ENCODE measurements at places on chromosomes 5 and 9.

GRCh38 chr9:89649039-89649691 lies 44.4 kb downstream of the GADD45G start:
- DNase-seq: no peak

DNA sequence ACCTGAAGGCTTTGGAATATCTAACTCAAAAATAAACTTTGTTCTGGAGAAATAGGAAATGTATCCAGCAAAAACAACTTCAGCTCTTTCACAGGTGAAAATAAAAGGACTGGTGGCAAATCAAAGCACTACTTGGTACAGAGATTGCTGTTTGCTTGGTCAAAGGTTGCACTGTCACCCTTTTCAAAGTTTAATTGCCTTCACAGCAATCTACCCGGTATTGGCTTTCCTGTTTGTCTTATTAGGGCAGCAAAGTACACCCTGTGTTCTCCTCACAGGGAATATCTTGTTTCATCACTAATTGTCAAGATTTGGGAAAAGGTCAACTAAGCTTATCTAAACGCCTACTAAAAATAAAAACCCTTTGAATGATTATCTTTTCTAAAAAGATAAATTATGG lies 214.1 kb upstream of the ADCY2 start:
- no peak for DNase-seq

GRCh38 chr5:151911011-151911410 lies 13.6 kb downstream of the GLRA1 start:
- DNase-seq: no peak

- DNase-seq: no peak
Measured at GRCh38 chr5:6859023-6859422, 145.8 kb downstream of the TENT4A start.

DNA sequence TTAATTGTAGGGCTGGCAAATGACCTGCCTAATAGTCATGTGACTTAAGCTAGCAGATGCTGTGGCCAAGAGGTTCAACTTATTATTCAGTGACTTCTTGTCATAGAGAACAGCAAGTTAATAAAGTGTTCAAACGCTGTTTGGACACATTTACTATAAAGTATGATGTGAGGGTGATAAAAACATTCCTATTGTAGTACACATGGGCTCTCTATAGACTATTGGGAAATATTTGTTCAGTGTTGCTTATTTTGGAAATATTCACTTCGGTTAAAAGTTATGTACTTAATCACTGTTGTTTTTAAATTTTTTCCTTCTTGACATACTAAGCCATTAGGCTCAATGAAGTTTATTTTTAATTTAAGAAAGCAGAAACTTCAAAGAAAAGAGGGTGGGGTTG lies 345.0 kb downstream of the NNT start:
- DNase-seq: no peak

DNA sequence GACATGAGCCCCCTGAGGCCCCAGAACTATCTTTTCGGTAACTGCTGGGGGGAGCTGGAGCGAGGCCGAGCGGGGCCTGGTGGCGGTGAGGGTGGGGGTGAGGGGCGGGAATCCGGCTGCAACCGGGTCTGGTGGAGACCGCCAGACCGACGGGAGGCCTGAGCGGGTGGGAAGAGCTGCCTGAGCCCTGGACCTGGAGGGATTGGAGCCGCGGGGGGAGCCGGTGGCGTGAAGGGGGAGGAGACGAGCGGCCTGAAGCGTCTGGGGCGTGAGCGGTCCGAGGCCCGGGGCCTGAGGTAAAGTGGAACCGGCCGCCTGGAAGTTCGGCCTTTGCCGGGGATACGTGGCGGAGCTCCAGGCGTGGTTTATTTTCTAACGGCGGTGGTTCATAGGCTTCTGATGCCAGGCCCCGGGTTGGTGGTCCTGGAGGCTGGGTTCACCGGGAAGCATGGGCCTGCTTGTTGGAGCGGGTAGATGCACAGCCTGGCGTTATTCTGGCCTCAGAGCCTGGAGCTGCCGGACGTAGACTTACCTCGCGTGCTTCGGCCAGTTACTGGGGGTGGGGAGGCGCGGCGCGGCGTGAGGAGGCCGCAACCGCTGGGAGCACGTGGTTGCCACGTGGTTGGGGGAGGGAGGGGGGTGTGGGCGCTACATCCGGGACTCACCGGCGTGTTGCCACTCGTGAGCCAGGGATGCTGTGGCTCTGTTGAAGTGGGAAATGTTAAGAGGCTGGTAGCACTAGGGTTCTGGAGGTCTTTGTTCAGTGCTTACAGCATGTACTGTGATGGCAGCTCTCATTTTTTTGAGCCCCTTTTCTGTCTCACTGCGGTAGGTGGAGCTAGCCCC lies 544 bp downstream of the NPM1 start:
- DNase-seq: peak; percentile 87

GRCh38 chr5:172859966-172860365 lies 25.9 kb downstream of the ERGIC1 start:
- DNase-seq: no peak

- DNase-seq: no peak
Measured at GRCh38 chr5:175772747-175773533, 98.4 kb upstream of the CPLX2 start.

- DNase-seq: peak; percentile 55
Measured at GRCh38 chr5:35319333-35320002, 89.2 kb upstream of the PRLR start.

DNA sequence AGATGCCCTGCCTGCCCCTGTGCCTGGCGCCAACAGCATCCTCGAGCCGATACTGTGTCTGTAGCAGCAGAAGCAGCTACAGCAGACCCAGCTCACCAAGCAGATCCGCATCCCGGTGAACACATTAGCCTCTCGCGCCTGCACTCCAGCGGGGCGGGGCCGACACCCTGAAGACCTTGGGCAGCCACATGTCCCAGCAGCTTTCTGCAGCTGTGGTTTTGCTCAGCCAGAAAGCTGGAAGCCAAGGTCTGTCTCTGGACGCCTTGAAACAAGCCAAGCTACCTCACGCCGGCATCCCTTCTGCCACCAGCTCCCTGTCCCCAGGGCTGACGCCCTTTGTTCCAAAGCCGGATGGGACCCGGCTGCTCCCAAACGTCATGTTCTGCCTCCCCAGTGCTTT lies 59.6 kb downstream of the ACTBL2 start:
- no peak for DNase-seq

- no peak for DNase-seq
Measured at GRCh38 chr5:45642370-45642769, 53.8 kb downstream of the HCN1 start.

DNA sequence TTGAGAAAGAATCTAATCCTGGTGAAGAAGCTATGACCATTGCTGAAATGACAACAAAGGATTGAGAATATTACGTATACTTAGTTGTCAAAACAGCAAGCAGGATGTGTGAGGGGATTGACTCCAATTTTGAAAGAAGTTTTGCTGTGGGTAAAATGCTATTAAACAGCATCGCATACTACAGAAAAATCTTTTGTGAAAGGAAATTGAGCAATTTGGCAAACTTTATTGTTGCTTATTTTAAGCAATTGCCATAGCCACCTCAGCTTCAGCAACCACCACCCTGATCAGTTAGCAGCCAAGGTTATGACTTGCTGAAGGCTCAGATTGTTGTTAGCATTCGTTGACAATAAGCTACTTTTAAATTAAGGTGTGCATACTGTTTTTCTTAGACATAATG lies 22.5 kb upstream of the ARL14EPL start:
- no peak for DNase-seq

DNA sequence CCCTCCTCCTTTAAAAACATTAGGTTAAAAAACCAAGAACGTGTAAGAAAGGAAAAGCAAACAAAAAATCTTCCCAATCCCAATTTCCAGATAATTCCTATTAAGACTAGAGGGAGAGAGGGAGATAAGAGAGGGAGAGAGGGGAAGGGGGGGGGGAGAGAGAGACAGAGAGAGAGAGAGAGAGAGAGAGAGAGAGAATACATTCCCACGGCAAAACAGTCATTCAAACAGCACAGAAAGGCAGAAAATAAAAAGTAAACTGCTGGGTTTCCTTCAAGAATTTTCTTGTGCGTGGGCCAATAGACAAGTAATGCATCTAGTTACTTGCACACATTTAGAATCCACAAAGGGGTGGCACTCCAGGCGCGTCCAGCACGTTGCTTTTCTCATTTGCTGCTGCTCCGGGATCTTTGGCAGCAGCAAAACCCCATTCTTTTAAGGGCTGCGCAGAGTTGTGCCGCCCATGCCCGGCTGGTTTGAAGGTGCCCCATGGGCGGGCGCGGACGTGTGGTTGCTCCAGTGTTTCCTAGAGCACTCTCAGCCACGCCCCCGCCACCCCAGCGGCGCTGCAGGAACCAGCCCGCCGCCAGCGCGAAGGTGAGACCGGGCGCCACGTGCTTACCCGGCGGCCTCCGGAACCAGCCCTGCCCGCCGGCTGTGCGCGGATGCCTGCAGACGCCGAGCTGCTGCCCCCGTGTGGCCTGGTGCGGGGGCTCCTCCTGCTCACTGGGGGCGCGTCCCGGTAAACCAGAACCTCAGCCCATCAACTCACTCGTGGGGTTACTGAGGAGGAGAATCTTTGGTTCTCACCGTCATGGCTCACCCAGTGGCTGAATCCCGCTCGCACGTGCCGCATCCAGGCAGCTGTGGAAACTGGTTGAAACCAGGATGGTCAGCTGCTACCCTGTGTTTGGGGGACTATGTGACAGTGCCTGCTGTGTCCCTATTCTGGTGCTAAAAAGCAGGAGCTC lies 44.6 kb downstream of the STC2 start:
- DNase-seq: peak; percentile 64

DNA sequence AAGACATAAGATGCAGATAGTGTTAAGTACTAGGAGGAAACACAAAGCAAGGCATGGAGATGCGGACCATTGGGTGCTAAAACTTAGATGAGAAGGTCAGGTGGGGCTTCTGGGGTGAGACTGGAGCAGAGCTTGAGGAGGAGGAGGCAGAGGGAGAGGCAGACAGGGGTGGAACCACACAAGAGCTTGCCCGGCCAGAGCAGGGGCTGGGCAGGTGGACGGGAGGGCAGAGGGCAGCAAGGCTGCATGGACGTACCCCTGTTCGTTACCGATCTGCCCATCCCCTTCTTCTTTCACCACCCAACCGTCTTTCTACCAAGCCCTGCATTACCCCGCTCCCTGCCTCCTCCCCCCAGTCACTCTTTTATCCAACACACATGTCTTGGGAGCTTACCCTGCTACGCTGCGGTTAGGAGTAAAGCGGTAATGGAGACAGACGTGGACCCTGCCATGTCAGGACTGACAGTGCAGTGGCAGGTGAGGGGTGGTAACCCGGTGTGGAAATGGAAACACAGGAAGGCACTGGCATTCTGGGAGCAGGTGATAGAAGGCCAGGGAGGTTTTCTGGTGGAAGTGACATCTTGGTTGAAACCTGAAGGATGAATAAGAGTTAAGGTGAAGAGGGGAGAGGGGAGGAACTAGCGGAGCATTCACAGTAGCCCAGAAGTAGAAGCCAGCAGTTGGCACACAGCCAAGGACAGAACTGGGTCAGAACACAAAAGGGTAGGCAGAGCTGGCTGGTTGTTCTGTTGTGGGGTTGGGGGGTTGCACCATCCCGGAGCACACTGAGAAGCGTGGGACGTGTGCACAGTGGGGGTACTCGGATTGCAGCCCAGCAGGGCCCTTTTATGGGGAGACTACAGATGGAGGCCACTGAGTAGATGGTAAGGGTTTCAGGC lies 167.2 kb downstream of the CACNA1B start:
- no peak for DNase-seq

DNA sequence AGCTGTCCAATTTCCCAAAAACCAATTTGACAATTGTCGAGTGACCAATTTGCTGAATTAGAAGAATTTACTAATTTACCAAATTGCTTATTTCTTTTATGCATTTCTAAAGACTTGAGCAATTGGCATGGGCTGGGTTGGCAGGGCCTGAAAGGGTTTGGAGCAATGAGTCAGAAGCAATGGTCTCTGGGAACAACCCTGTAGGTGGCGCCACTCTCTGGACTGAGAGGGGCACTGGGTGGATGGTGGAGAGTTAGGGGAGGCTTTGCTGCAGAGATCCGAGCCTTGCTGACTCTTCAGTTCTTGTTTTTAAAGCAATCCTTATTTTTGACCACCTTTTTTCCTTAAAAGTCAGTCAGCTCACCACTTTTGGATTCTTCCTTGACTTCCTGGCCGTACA lies 71.5 kb upstream of the RPS23 start:
- peak; percentile 32 for DNase-seq

DNA sequence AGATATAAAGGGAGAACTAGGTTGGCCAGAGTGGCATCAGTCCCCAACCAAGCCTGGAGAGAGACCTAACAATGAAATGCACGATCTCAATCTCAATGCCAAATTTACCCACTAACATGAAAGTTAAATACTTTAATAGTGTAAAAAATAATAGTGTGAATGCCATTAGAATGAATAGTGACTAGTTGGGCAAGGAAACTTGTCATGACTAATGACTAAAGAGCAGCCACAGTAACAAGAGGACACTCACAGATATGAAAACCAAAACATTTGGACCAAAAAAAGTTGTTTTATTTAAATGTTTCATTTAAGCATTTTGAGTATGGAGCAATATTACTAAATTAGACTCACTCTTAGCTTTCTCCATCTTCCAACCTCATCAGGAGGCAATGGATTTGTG lies 1853.8 kb downstream of the EFNA5 start:
- DNase-seq: no peak

GRCh38 chr5:616484-617039 lies 4.4 kb downstream of the CEP72 start:
- DNase-seq: no peak

GRCh38 chr5:28398185-28398584 lies 1359.8 kb upstream of the CDH9 start:
- DNase-seq: no peak

DNA sequence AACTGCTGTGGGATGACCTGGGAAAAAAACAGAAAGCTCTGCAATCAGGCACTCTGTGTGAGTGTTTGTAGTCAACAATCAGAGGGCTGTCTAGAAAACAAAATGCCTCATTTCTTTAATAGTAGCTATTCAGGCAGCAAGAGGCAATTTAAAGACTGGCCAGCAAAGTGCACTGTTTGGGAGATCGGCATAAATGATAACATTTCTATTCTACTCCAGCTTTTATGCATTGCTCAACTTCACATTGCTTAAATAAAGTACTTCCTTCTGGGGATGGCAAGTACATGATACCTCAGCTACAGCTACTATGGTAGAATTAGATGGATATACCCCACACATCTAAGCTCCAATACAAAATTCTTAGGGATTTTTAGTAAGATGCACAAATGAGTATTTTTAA lies 193.1 kb downstream of the DCP2 start:
- no peak for DNase-seq

GRCh38 chr5:135139381-135140134 lies 105.5 kb upstream of the PITX1 start:
- no peak for DNase-seq

DNA sequence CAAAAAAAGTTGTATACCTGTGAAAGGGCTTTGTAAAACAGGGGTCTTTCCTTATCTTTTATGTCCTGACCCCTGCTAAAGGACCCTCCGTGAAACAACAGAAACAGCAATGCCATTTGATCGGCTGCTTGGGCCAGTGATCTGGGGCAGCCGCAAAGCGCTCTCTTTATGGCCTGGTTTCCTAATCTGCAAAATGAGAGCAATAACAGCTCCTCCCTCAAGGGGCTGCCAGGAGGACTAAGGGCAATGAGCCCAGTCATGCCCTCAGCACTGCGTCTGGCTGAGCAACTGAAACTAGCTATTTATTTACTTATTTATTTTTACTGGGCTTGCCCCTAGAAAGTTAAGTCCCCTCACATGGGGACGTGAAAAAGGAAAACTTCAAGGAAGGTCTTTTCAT lies 18.3 kb downstream of the CMBL start:
- DNase-seq: no peak
